ENCODE measurements at places on chromosomes 13 and 19.

DNA sequence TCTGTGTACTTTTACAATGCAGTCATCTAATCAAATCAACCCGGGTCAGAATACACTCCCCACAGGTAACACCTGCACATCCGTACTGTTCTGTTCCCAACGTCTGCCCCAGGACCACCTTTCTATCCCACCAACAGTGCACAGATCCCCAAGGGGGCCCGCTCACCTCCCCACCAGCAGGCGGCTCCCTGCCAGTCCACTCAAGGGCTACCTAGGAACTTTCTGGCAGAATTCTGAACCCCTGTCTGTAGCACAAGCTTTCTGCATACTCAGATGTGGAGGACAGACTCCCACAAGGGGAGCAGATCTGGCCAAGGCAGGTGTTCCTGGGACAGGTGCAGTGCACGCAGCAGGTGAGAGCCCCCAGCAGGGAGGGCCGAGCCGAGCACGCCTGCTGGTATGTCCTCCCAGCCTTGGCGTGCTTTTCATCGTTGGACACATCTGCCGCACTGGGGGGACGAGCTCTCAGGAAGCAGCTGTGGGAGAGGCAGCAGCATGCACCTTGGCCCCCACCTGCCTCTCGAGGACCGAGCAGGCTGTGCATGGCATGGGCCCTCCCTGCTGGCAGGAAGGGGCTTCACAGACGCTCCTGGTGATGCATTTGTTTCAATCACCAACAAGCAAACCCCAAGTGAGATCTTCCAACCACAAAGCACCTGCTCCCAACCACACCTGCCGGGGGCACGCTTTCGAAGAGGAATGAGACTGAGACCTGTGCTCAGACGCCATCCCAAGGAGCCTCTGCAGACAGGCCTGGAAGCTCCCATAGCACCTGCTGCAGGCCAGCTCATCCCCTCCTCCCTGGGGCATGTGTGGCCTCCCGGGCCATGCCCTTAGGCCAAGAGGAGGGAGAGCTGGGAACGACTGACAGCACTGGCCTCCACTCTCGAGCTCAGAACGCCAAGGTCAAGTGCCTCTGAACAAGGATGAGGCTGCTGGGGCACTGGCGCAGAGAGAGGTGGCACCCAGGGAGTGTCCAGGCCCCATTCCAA lies 35.9 kb downstream of the RAB20 start:
- DNase-seq: no peak

GRCh38 chr13:52921194-52921593 lies 72.8 kb upstream of the PCDH8 start:
- no peak for DNase-seq

DNA sequence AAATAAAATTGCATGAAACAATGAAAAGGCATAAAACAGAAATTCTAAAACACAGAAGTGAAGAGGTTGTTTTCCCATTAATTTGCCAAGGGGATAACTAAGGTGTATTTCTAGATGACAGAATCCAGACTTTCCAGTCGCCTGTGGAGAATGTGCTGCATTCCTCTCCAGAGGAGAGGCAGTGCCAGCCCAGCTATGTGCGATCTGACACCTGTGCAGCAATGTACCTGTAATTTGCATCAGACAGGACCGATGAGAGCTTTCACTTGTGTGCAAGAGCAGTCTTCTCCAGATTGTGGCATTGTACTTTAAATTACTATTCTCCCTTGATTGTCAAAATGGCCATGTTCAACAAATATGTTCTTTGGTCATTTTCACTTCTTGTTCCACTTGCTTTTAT lies 1037.9 kb downstream of the EFNB2 start:
- no peak for DNase-seq

- no peak for DNase-seq
Measured at GRCh38 chr19:15194938-15195337, 5.9 kb downstream of the NOTCH3 start.

DNA sequence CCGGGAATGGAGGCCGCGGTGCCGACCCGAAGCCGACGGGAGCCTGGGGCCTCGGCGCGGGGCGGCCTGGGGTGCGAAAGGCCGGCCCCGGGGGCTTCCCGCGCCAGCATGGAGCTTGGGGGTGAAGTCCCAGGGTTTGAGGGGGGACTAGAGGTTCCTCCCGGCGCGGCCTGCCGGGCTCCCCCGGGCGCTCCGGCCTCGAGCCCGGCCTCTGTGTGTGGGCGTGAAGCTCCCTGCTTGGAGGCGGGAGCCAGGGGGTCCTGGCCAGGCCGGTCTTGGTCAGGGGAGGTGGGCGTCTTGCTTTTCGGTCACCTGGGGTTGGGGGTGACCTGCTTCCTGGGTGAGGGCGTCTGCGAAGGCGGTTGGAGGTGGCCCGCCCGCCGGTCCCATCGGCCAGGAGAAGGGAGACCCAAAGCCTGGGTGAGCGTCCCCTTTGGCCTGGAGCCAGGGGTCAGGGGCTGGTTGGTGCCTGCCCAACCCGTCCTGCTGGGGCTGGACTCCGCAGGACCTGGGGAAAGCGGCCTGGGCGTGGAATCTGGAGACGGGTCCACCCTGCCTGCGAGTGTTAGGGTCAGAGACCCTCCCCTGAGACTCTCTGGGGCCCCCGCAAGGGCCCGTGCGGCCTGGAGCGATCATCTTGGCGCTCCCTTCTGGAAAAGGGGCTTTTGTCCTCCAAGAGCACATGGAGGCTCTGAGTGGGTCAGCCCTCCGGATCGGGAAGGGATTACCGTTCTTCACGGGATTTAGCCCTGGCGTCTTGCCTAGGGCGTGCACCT lies 535 bp downstream of the BSG start:
- DNase-seq: no peak

- no peak for DNase-seq
Measured at GRCh38 chr13:90526711-90527110, 820.8 kb upstream of the MIR17HG start.

DNA sequence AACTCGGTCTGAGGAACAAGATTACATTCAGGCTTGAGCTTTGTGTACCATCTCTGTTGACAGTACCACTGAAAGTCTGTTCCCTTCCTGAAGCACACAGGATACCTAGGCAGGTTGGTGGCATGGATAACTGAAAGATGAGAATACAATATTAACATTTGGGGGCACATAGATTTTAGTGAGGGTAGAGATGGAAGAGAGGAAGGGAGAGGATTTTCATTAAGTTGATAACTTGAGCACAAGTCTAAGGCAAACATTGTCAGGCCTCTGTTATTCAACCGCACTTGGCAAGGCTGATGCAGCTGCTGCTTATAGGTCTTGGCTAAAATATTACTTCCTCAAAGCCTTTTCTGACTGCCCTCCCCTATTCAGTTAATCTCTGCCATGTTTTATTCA lies 10.9 kb downstream of the MIR17HG start:
- DNase-seq: no peak

GRCh38 chr13:22187329-22187728 lies 516.5 kb downstream of the FGF9 start:
- no peak for DNase-seq

DNA sequence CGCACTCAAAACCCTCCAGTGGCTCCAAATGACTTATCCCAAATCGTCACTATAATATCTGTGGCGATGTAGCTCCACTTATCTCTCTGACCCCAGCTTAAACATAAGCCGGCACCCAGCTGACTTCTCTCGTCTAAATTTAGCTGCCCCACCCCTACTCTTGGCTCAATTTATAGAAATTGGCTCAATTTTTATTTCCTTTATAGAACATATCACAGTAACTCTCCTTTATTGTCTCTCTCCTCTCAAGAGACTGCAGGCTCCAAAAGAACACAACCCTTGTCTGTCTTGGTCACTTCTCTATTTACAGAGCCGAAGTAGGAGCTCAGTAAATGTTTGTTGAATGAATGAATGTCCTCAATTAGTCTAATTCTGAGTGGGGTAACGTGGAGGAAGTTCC lies 805 bp downstream of the ZNF784 start:
- DNase-seq: no peak

GRCh38 chr13:74743992-74744391 lies 609.8 kb upstream of the KLF12 start:
- no peak for DNase-seq

- DNase-seq: no peak
Measured at GRCh38 chr13:43846496-43847158, 32.9 kb downstream of the CCDC122 start.

- no peak for DNase-seq
Measured at GRCh38 chr19:882871-883497, 10.0 kb downstream of the MED16 start.

GRCh38 chr13:30257468-30258099 lies 49.8 kb downstream of the KATNAL1 start:
- peak; percentile 22 for DNase-seq
